GM04504 (cell line): ENCODE measurements at places on chromosomes 12 and 14.

GRCh38 chr12:27988594-27989233 lies 16.2 kb upstream of the PTHLH start:
- DNase-seq: no peak

GRCh38 chr14:61438860-61439765 lies 117.7 kb downstream of the PRKCH start:
- DNase-seq: no peak

- DNase-seq: no peak
Observed at GRCh38 chr12:20142956-20143355, 225.4 kb upstream of the PDE3A start.

DNA sequence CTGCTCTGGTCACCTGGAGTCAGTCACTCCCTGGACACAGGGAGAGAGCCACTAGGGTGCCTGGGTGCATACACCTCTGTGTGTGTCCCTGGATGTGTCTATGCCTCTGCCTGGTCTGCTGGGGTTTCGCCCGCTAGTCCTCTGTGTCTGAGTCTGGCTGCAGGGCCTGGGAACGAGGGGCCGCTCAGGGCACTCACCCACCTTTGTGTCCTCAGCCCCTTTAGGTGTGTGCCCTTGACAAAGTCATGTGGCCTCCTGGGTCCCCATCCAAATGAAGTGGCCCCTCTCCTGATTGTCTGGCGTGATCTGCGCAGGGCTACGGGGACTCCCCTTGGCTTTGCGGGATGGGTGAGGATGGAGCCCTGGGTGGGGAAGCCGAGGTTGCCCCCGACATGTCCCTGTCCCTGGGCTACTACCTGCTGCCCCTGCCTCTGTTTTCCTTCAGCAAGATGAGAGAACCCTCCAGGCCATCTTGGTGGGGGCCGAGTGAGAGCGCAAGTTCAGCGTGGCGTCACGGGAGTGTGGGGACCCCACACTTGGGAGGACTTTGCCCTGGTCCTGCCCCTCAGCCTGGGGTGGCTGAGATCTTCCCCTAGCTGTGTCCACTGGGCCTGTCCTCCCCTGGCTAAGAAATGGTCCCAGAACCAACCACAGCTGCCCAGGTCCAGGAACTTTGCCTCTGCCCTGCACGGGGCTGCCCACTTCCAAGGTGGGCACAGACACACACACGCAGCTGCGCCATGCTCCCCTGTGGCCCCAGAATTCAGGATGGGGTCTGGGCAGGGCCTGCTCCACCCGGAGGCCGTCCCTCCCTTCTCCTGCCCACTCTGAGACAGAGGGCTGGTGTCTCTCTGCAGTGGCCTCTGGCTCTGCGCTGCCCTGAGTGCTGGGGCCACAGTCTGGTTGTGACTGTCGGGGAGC lies 2.7 kb upstream of the AHNAK2 start:
- DNase-seq: no peak

GRCh38 chr12:8549381-8549780 lies 8.7 kb upstream of the CLEC4E start:
- DNase-seq: no peak

GRCh38 chr14:20177433-20177974 lies 13.2 kb upstream of the OR11G2 start:
- DNase-seq: no peak

DNA sequence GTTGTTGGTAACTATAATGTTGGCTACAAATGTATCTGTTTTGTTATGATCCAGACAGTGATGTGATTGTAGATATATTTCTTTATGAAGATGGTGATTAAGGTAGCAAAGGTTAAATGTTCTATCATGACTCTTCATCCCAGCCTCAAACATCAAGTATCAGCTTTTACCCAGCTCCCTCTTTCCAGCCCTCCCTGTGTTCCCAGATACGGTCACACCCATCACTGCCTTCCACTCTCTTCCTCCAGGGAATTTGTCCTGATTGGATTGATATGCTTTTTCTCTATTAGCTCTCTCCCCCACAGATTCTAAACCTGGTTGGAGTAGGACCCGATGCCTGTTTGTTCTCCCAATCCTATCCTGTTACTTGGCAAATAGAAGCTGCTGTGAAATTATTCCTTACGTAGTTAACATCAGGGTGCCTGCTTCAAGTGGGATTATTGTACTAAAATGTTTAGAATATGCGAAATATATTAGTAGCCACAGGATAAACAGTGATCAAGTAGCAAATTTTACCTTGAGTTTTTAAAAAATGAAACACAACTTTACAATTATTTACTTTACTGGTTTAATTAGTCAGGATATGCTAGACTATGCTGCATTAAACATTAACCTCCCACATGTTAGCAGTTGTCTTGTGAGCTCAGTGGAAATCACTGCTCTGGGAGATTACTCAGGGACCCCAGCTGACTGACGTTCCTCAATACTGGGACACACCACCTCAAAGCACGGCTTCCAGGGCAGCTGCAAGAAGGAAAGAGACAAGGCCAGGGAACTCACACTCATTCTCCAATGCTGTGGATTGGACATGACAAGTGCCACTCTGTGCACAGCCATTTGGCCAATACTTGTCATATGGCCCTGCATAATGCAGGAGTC lies 165.3 kb downstream of the ALX1 start:
- DNase-seq: no peak

DNA sequence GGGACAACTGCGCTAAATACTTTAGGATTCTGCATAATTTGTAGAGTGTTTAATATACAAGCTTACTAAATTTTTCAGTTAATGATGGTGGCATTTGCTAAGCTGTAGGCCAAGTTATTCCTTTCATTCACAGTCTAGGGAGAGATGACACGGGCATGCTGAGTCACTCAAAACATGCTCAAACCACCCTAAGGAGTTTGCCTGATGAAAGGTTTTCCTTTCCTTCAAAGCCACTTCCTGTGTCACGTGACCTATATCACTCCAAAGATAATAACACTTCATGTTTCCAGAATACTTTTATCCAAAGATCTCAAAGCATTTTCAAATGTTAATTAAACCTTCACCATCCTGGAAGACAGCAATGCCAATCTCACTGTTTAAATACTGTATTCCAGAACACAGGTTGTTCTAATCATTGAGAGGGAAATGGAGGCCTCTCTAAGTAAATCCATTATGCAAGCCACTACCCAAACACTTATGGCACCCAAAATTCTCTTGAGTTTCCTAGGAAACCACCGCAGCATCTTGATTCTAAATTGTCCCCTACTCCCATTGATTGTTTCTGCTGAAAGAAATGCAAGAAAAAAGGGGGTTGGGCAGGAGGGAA lies 207.0 kb upstream of the CDKN3 start:
- DNase-seq: no peak

DNA sequence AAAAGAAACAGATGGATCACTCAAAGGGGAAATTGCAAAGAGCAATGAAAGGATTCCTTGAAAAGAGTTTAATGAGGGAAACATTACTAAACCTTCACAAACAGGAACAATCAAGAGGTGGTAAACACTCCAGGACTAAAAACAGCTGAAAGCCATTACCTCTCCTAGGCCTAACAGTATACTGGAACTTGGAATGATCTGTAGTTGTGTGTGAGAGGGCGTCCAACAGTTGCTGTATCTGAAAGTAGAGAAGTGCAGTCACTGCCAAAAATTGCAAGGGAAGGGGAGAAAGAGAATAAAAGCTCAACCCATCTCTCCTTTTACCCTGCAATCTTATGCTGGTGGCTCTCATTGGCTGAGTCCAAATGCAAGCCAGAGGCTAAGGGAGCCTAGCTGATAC lies 17.0 kb upstream of the MIS18BP1 start:
- DNase-seq: no peak

DNA sequence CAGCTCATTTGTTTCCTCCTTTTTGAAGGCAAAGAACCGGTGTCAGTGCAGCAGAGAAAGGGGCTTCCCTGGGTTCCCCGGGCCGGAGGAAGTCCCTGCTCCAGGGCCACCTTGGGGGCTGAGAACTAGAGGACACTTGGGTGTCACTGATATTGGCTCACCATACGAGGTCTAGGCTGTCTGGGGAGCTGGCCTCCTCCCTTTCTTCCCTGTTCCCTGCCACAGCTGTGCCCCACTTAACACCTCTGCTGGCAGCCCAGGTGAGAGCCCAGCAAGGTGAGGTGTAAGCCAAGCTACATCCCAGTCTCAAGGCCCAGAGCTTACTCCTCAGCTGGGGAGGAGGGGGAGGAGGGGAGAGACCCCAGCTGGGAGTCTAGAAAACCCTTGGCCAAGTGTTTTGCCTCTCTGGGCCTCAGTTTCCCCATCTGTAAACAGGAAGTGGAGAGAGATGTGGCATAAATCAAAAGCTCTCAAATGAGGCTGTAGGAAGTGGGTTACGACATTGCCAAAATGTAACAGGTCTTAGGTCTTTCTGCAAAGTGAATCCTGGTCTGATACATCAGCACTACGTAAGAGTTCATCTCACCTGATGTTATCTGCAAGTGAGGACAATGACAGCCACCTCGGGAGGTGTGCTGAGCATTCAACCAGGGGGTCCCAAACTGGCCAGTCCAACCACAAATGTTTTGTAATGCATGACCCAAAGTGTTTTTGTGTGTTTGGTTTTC lies 25.5 kb downstream of the RASAL1 start:
- no peak for DNase-seq

DNA sequence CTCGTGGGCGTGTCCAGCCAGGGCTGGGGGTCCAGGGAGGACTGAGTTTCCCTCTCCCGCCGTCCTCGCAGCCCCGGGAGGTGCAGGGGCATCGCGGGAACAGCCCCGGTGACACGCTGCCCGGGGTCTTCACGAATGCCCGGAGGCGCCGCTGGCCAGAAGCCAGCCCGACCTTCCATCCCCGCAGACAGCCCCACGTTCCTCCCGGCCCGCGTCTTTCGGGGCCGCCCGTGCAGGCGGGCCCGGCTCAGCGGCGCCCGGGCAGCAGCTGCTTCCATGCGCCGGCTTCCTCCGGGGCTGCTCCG lies 827 bp upstream of the TEDC1 start:
- DNase-seq: no peak

- no peak for DNase-seq
Observed at GRCh38 chr12:40697566-40698259, 5.5 kb downstream of the CNTN1 start.

- DNase-seq: no peak
Observed at GRCh38 chr14:50619569-50620141, 48.5 kb downstream of the SAV1 start.

GRCh38 chr12:127600211-127600610 lies 666.8 kb upstream of the TMEM132C start:
- DNase-seq: no peak

GRCh38 chr12:81888106-81888740 lies 129.1 kb upstream of the PPFIA2 start:
- peak; percentile 3 for DNase-seq

GRCh38 chr14:93100570-93100969 lies 15.2 kb downstream of the ITPK1 start:
- no peak for DNase-seq

GRCh38 chr14:68379510-68380328 lies 413.1 kb downstream of the ZFP36L1 start:
- DNase-seq: no peak

- no peak for DNase-seq
Observed at GRCh38 chr14:82837611-82838140, 1304.0 kb upstream of the SEL1L start.

DNA sequence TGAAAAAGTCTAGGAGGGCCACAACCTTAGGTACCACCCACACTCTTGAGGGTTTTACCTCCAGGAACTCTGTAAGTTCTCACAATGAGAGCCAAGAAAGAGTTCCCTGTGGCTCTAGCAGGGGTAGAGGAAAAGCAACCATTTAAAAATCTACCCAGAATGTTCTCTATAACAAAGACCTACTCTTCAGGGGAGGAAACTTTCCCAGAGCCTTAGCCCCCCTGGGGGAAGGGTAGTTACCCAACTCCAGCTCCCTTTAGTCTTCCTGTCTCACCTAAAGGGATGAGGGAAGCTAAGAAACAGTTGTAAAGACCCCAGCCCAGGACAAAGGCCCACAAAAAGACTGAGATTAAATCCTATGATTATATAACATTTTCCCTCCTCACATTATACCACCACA lies 46.2 kb upstream of the JDP2 start:
- DNase-seq: no peak

- no peak for DNase-seq
Observed at GRCh38 chr12:87344699-87345098, 684.5 kb downstream of the C12orf50 start.

GRCh38 chr14:91614187-91614586 lies 104.1 kb upstream of the PPP4R3A start:
- no peak for DNase-seq

- no peak for DNase-seq
Observed at GRCh38 chr12:124616394-124617221, 49.2 kb upstream of the NCOR2 start.

DNA sequence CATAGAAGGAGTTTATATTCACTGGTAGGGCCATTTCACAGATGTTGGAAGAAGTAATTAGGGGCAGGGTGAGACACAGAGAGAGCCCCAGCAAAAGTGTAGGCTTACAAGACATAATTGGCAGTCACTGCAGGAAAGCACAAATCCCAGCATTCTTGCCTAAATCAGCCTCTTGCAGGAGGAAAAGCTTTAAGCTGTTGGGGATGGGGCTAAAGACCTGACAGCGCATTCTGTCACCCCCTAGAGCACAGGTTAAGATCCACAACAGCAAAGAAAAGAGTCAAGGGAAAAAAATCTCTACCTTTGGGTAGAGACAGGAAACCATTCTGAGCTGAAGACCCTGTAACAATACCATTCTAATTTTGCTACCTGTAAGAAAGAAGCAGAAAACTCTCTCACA lies 409.0 kb downstream of the DAD1 start:
- DNase-seq: no peak

DNA sequence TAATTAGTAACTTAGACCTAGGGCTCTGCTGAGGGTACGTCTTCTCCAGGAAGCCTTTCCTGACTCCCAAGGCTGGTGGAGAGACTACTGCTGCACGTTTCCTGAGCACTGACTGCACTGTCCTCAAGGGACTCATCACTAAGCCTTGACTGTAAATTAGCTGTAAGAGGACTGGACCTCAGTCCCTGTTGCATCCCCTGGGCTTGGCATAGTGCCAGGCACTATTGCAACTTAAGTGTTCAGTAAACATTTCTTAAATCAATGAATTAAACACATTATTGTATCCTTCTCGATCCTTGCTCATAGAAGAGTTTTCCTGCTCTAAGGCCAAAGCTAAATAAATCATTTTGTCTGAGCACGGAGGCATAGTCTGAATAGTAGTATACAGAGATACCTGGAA lies 31.9 kb upstream of the IFNG-AS1 start:
- no peak for DNase-seq

- no peak for DNase-seq
Observed at GRCh38 chr12:112740387-112740934, 51.1 kb upstream of the RPH3A start.

DNA sequence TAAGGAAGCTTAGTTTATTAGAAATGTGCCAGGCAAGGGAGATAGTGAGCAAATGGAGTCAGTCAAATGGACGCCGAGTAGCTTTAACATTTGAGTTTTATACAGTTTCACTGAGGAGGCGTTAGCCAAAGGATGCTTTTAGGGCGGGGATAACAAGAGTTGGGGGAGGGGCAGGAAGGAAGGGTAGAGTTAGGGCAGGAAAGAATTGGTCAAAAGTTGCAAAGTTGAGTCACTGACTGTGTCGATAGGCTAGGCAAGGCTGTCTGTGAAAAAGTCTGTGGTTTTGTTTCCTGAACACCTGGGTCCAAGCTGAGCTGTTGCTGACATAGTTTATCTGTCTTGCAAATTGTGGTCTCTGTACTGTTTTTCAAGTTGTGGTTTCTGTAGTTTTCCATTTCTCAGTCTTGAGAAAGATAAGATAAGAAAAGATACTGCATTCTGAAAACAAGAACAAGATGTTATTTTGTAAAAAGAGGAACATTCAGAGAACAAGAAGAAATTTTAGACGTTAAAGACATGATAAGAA lies 62.6 kb upstream of the RESF1 start:
- DNase-seq: no peak

GRCh38 chr14:80536456-80536855 lies 325.2 kb upstream of the DIO2 start:
- no peak for DNase-seq
